ENCODE measurements at places on chromosomes 16 and 17.

DNA sequence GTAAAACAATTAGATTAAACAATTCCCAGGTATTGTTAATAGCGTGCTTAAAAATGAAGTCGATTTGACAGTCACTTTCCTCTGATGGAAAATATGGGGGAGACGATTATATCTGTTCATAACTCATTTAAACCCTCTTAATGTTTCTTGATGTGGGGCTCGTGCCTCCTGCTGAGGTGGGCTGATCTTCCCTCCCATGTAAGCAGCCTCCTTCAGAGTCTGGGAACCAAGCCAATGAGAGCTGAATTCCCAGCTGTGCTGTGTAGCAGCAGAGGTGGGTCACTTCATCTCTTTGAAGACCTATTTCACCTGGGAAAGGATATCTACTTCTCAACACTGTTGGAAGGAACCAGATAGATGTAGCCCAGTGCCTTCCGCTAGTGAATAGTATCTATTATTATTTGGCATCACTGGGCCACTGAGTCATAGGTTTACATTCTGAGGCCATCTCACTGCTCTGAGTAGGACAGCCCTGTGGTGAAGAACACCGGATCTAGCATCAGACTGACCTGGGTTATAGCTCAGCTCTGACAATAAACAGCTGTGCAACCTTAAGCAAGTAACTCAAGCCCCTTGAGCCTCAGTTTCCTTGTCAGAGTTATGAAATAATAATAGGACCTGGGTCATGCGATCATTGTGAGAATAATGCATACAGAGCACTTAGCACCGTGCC, 85.3 kb upstream of the C16orf82 start:
- DNase-seq, result no peak

DNA sequence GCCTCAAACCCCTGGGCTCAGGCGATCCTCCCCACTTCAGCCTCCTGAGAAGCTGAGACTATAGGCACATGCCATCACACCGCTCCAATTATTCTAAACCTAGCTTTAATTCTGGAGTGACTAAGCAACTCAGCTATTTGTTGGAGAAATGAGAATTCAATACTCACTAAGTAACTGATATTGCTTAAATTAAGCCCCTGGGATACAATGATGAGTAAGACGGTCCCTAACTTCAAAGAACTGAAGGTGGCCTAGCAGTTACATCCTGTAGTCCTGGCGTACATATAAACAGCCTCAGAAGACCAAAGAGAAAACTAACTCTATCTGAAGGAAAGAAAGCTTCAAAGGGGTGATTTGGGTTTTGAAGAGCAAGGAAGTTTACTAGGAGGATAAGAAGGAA, 25.0 kb downstream of the XPO6 start:
- DNase-seq, result no peak

GRCh38 chr17:61862105-61862574, 1.2 kb downstream of the BRIP1 start:
- DNase-seq, result no peak

- no peak for DNase-seq
These were observed 252.4 kb downstream of the NTN1 start for GRCh38 chr17:9273428-9274391.

DNA sequence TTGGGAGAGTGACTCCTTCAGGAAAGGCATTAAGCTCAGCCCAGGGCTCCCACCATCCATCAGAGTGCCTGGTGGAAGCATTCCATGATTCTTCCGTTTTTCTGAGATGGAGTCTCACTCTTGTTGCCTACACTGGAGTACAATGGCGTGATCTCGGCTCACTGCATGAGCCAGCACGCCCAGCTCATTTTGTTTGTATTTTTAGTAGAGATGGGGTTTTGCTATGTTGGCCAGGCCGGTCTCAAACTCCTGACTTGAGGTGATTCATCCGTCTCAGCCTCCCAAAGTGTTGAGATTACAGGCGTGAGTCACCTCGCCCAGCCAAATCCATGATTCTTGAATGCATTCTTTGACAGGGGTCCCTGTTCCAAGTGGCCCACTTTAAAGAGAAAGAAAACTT, 23.1 kb downstream of the MIS12 start:
- no peak for DNase-seq

GRCh38 chr17:63349478-63350000, 96.6 kb downstream of the CYB561 start:
- no peak for DNase-seq

DNA sequence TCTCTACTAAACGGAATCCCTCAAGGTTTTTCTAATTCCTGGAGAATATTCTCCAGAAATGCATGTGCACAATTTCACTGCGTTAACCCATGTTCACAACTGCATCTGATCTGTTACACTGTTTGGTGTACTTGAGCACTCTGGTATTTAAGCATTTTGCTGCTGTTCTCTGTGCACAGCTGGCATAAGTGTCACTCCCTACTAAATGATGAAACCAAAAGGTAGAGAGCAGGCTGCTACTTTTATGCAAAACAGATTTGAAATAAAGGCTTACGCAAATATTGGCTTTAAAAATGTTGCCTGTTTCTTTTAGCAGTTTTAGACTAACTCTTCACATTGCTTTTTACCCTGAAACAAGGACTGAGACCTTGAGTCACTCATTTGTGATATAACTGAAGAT, 41.7 kb downstream of the ESRP2 start:
- DNase-seq, result no peak

GRCh38 chr16:35405526-35405925, 1946.1 kb downstream of the TP53TG3F start:
- no peak for DNase-seq

DNA sequence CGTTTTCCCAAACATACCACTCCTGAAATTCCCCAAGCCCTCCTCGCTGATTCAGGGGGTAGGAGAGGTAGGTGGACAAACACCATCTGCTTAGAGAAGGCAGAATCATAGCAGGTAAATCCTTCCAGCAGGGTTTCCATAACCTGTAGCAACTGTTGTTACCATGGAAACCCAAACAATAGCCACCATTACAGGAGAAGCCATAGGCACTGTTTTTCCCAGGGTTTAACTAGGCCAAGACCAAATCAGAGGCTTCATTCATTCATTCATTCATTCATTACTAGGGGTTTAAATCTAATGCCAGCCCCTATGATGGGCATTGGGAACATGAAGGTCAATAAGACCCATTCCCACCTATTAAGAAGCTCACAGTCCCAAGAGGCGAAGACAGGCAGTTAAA, 25.5 kb upstream of the CIITA start:
- no peak for DNase-seq

DNA sequence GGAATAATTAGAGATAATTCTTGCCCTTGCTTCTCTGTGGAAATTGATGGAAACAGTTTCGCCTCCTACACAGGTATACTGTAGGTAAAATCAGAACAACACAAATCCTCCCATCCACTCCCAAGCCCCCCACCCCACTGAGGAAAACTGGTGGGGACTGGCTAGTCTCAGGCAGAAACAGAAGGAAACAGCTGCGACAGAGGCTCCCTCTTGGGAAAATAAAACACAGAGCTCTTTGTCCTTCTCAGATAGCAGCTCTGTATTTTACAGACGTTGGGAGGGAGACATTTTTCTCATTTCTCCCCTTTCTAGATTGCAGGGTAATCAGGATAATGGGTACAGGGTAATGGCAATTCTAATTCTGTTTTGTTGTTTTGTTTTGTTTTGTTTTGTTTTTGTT, 1.1 kb downstream of the SLFN13 start:
- DNase-seq, result no peak

DNA sequence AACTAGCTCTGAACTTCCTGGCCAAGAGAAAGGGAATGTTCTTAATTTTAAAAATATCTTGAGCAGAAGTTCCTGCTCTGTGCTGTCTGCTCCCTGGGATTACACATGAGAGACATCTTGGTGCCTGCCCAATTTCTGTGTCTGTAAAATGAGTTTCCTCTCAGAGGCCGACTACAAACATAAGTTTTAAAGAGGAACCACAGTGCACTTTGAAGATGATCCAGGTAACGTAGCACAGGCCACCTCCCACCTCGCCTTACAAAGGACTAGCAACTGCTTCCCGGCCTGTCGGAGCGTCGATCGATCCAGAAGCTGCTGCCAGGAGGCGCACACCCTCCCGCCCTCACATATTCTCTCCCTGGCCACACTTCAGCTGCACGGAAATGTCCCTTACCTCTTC, 55.0 kb upstream of the ATP2A3 start:
- DNase-seq, result no peak

- DNase-seq, result no peak
These were observed 46.5 kb downstream of the GPRC5B start for GRCh38 chr16:19837984-19838707.

DNA sequence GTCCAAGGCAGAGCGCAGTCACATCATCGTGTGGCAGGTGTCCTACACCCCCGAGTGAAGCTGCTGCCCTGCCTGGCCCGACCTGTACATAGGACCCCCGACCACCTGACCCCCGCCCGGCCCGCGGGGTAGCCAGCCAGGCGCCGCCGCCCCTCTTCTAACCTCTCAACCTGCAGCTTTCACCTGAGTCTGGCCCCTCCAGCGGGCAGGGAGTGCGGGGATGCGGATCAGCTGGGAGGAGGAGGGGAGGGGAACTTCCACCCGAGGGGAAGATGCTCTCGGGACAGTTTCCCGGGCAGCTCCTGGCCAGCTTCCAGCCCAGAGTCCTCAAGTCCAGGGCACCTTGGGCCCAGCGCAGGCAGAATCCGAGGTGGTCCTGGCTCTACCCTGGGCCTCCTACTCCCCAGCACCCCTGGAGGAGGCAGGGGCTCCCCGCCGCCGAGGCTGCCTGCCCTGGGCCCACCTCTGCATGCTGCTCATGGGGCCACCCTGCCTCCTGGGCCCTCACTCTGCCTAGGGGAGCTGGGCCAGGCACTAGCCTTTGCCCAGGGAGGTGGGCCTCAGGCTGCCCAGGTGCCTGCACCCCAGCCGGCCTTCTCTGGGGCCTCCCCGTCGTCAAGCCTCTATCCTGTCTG, 2.5 kb downstream of the NME3 start:
- no peak for DNase-seq

- no peak for DNase-seq
These were observed 53.6 kb downstream of the GPRC5B start for GRCh38 chr16:19830902-19831560.

DNA sequence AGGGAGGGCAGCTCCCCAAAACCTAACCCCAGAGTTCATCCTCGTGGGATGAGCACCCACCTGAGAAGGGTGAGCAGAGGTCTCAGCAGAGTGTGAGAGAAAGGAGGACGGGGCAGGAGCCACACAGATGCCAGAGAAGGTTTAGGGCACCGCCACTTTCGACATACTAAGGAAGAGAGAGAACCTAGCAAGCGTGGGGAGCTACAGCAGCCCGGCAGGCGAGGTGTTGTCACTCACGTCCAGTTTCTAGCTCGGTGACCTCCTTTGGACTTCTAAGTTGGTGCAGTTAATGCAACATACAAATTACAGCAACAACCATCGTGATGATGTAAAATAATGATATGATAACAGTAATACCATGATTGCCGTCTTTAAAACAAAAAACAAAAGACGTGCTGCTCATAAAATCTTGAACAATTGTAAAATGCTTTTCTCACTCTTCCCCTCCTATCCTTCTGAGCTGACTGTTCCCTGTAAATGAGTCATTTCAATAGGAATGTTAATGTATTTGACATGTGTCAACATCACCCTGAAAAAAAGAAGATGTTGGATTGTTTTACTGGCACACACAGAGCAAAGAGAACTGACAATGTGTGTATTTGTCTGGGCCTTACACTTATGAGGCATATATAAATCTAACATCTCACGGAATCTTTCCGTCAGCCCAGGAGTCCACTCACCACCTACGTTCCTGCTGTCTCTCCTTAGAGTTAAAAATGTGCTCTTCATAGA, 158.2 kb upstream of the MAF start:
- no peak for DNase-seq

GRCh38 chr16:24141466-24141865, 114.7 kb upstream of the CACNG3 start:
- DNase-seq, result no peak

DNA sequence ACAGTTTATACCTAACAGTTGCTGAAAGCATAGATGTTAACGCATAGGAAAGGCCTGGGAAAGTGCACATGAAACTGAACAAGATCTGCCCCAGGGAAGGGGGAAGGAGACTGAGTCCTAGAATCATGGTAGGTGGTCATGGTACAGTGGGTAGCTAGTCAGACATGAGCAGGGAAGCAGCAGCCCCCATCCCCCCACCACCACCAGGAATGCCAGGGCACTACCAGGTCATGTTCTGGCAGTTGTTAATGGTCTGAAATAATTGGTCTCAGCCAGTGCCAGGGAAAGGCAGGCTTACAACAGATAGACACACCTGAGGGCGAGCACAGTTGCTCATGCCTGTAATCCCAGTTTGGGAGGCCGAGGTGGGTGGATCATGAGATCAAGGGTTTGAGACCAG, 185.2 kb downstream of the CPPED1 start:
- no peak for DNase-seq

DNA sequence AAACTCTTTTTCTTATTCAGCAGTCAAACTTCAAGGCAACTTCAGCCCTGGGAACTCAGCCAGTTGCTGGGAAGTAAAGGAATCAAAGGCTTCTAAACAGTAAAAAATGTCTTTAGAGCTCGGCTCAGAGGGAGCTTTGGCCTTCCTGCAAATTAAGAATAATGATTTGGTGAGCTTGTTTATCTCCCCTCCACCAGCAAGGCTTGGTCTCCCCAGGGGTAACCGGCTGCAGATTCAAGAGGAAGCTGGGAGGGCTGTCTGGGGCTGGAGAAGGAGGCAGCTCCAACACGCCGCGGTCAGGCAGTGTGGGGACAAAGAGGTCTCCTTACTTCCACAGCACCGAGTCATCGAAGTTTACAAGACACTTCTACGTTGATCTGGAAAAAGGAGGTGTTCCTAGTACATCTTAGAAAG, 17.7 kb upstream of the DOC2B start:
- DNase-seq, result no peak

GRCh38 chr17:79979816-79980215, 55.9 kb downstream of the TBC1D16 start:
- no peak for DNase-seq

DNA sequence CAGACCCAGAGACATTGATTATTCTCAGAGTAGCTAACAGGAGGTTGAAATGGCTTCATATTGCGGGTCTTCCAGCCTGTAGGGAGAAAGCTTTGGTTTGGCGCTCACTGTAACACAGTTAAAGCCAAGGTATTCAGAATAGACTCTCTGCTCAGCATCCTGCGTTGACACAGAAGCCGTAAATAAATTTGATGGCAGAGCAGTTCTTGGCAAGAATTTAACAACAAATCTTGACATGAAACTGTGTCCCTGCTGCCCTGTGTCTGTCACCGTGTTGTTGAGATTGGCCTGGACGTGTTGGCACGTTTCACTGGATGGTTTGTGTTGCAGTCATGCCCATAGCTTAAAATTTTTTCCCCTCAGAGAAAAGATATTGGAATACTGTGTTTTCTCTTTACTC, 359.6 kb downstream of the SNX29 start:
- no peak for DNase-seq

GRCh38 chr16:30534368-30535105, at the start of gene ZNF747:
ZNF747 (minus strand) TSS chr16:30534858; CDS start chr16:30534679, 179 bp downstream.
- DNase-seq, result peak; percentile 87

GRCh38 chr16:19308392-19308791, 22.9 kb downstream of the CLEC19A start:
- no peak for DNase-seq

- no peak for DNase-seq
These were observed 36.4 kb downstream of the AKAP1 start for GRCh38 chr17:57121308-57122042.

- no peak for DNase-seq
These were observed 9.8 kb downstream of the UNC13D start for GRCh38 chr17:75834279-75834920.

GRCh38 chr17:4007346-4008081, 43.3 kb upstream of the ATP2A3 start:
- no peak for DNase-seq

GRCh38 chr16:49024896-49025295, 256.7 kb downstream of the CBLN1 start:
- DNase-seq, result no peak

- DNase-seq, result no peak
These were observed 8.0 kb upstream of the MYH2 start for GRCh38 chr17:10557422-10557821.
